ENCODE measurements at places on chromosomes 6 and 20. TPM values are rescaled to one million over a fixed set of nuclear protein-coding genes. Genes with fewer than 3 reads are reported as not detected.

GRCh38 chr6:11072101-11072500 is 21.5 kb upstream of the SMIM13 start:
- no peak for DNase-seq
- H3K36me3 ChIP-seq: no peaks in the 10 kb centered on the region
- no peaks in the 10 kb centered on the region for H3K27me3 ChIP-seq
- no peak overlapping the region for H3K4me3 ChIP-seq
- no peaks in the 10 kb centered on the region for H3K4me1 ChIP-seq
- H3K27ac ChIP-seq: no peak overlapping the region

GRCh38 chr6:136471372-136471771 is 78.8 kb downstream of the MAP7 start:
- no peak overlapping the region for H3K4me3 ChIP-seq
- no peaks in the 10 kb centered on the region for H3K4me1 ChIP-seq
- H3K36me3 ChIP-seq: no peaks in the 10 kb centered on the region
- H3K27me3 ChIP-seq: no peaks in the 10 kb centered on the region

Gene PRDM13
- not detected for total RNA-seq

DNA sequence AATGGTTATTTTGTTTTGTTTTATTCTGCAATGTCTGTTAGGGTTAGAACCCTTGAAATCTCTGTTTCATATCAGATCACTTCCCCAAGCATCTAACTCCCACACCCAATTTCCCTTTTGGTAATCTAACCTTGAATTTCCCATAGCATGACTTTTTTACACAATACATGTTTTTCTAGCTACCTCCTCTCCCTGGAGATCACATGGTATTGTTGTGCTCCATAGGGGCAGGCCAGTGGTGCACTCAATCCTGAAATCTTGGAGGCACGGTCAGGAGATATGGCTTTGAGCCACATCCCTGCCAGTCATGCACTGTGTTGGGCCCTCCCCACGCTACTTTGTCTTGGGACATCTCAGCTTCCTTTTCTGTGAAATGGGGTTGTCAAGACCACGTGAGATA is 36.7 kb upstream of the NNAT start:
- no peak overlapping the region for H3K27ac ChIP-seq
- no peaks in the 10 kb centered on the region for H3K27me3 ChIP-seq
- DNase-seq: no peak
- no peaks in the 10 kb centered on the region for H3K4me1 ChIP-seq
- H3K36me3 ChIP-seq: no peaks in the 10 kb centered on the region
- H3K4me3 ChIP-seq: no peak overlapping the region

DNA sequence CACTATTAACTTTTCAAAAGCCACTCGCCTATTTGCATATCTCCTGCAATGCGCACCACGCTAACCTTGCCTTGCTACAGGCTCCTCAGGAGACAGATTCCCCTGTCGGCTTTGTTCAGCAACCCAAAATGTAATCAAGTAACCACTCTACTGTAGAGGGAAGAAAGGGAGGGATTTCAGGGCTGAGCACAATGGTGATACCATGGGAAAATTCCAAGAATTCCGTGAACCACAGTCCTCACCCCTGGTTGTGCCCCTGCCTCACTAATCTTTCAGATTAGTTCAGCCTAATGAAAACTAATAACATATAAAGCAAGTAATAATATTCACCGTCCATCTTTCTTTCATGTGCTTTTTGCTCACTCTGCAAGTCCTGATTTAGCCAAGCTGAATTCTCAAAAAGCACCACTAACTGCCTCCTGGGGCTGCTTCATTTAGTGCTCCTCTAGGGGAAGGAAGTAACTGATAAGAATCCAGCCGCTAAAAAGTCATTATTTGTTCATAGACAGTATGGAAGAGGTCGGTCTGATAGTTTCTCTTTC is 6.6 kb downstream of the CITED2 start:
- no peak overlapping the region for H3K4me3 ChIP-seq
- H3K27ac ChIP-seq: no peak overlapping the region
- no peaks in the 10 kb centered on the region for H3K27me3 ChIP-seq
- H3K36me3 ChIP-seq: peaks cover 20% of the 10 kb centered on the region
- DNase-seq: no peak
- peaks cover 29% of the 10 kb centered on the region for H3K4me1 ChIP-seq

- no peak overlapping the region for H3K4me3 ChIP-seq
- no peaks in the 10 kb centered on the region for H3K36me3 ChIP-seq
- no peak for DNase-seq
- H3K27me3 ChIP-seq: no peaks in the 10 kb centered on the region
- H3K27ac ChIP-seq: no peak overlapping the region
Observed at GRCh38 chr6:95318137-95318536, 259.2 kb upstream of the MANEA start.

DNA sequence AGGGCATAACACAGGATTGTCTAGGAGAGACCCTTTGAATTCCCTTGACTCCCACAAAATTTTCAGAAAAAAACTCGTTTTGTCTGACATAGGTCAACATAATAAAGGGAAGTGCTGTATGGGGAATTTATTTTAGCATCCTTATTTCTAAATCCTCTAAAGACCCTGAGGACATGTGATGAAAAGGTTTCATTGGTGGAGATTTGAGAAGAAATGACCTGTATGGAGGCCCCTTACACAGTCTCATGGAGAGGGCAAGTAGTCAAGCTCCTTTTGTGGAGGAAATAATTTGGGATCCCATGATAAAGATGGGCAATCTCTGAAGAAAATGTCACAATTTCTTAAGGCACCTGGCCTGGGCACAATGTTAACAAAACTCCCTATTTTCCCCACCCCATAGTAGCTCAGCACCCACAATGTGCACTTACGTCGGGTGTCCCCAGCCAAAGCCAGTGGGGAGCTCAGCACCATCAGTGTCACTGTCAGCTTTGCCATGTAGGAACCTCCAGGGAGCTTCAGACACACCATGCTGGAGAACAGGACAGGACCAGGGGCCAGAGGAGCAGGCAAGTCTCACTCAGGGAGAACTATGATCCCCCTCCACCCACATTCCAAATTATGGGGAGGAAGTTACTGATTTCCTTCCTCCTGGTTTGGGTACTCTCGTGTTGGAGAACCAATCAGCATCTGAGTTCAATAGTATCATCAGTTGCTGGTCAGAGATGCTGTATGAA is at the start of gene HLA-DRB5:
Gene HLA-DRB5 (minus strand): TSS at position 591 of the 734 bp plus-strand sequence. CDS start 63 bp downstream, at position 528.
- H3K27me3 ChIP-seq: no peaks in the 10 kb centered on the region
- no peak within 1 kb of the TSS for H3K27ac ChIP-seq
- H3K4me3 ChIP-seq: peak within 1 kb of the TSS; percentile 27
- no peaks in the 10 kb centered on the region for H3K36me3 ChIP-seq
- no peaks in the 10 kb centered on the region for H3K4me1 ChIP-seq
- no peak for DNase-seq

DNA sequence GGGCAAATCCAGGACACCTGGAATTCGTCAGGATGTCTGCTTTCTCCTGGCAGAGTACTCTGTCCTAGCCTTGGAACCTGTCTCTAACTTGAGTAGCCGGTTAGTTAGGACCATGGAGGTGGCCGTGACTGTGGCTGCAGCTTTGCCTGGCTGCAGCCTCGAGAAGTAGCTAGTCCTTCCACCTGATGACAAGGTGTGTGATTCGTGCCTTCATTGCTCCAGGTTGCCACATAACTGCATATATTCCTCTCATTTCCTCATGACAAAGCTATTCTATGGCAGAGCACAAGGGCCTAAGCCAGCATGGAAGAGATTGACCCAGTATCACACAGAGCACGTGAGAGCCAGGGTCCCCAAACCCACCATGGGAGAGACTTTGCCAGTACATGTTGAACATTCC is 39.8 kb upstream of the KIF25 start:
- H3K27ac ChIP-seq: no peak overlapping the region
- no peaks in the 10 kb centered on the region for H3K4me1 ChIP-seq
- no peak for DNase-seq
- H3K27me3 ChIP-seq: no peaks in the 10 kb centered on the region
- H3K4me3 ChIP-seq: no peak overlapping the region

- no peak overlapping the region for H3K4me3 ChIP-seq
- peak overlapping the region; percentile 38 for H3K27ac ChIP-seq
- no peak for DNase-seq
- H3K27me3 ChIP-seq: no peaks in the 10 kb centered on the region
Observed at GRCh38 chr6:52597738-52598122, 20.9 kb upstream of the TRAM2 start.

- H3K27me3 ChIP-seq: no peaks in the 10 kb centered on the region
- peaks cover 34% of the 10 kb centered on the region for H3K4me1 ChIP-seq
- no peak for DNase-seq
- H3K4me3 ChIP-seq: peak overlapping the region; percentile 83
- peak overlapping the region; percentile 95 for H3K27ac ChIP-seq
Observed at GRCh38 chr6:121437851-121438651, 2.6 kb downstream of the GJA1 start.

Gene ECT2L
- total RNA-seq: 3.5 TPM

DNA sequence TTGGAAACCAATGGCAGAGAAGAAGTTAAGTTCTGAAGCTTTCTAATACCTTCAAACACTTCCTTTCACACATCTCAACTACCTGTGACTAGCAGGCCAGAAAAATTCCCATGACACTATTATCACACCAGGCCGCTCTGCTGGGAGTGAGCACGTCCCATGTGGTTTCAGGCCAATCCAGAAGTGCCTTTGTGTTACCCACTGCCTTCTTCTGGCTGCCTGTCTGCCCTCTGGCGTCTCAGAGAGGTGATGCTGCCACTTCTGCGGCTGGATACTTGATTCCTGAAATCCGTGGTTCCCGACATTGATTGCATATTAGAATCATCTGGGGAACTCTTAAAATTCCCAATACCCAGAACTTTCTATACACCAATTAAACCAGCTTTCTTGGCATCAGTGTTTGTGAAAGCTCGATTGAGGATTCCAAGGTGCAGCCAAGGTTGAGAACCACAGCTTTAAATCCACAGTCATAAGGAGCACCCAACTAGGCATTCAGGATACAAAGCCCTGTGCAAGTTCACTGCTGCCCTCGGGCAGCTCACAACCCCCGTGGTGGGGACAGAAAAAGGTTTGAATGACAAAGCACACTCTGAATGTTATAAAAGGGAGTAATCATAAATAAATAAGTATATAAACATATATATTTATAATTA is 65.6 kb downstream of the STMND1 start:
- H3K4me1 ChIP-seq: peaks cover 8% of the 10 kb centered on the region
- no peaks in the 10 kb centered on the region for H3K36me3 ChIP-seq
- H3K4me3 ChIP-seq: no peak overlapping the region
- no peak for DNase-seq

Gene C2
- total RNA-seq: 19.9 TPM

- H3K27ac ChIP-seq: peak overlapping the region; percentile 5
- no peak overlapping the region for H3K4me3 ChIP-seq
- DNase-seq: peak; percentile 91
Observed at GRCh38 chr6:16332175-16332542, 93.8 kb downstream of the GMPR start.

Gene FRS3
- total RNA-seq: 2.6 TPM

DNA sequence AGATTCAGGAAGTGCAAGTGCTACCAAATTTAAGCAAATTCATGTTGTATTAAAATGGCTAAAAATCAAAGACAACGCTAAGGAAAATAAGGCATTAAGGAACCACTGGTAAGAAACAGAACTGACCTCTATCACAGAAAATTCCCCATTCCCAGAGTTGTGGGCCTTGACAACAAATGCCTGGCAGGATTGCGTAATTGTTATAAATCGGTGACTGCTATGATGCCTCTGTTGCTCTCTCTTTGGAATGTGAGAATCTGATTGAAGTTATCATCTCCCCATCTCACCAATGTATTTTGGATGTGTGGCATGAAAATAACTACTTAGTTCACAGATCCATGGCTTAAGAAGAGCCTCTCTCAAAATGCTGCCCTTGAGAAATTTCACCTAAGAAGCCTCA is 257.3 kb downstream of the OGFRL1 start:
- no peak overlapping the region for H3K4me3 ChIP-seq
- no peaks in the 10 kb centered on the region for H3K27me3 ChIP-seq
- H3K4me1 ChIP-seq: no peaks in the 10 kb centered on the region
- DNase-seq: no peak

Gene BHLHE23
- not detected for total RNA-seq

Gene VGLL2
- total RNA-seq: not detected

Gene PTGIS
- 169 TPM for total RNA-seq

- H3K27me3 ChIP-seq: no peaks in the 10 kb centered on the region
- no peak overlapping the region for H3K4me3 ChIP-seq
- no peaks in the 10 kb centered on the region for H3K4me1 ChIP-seq
- DNase-seq: no peak
- no peak overlapping the region for H3K27ac ChIP-seq
- H3K36me3 ChIP-seq: no peaks in the 10 kb centered on the region
Observed at GRCh38 chr6:3794092-3794491, 42.6 kb upstream of the PXDC1 start.

GRCh38 chr20:49560186-49560585 is 7.8 kb downstream of the PTGIS start:
- no peaks in the 10 kb centered on the region for H3K27me3 ChIP-seq
- peak overlapping the region; percentile 81 for H3K27ac ChIP-seq
- H3K4me3 ChIP-seq: no peak overlapping the region
- peaks cover 25% of the 10 kb centered on the region for H3K4me1 ChIP-seq
- DNase-seq: no peak

Gene CRISP3
- not detected for total RNA-seq

GRCh38 chr6:165737396-165737795 is 74.4 kb upstream of the PDE10A start:
- DNase-seq: no peak
- H3K27ac ChIP-seq: no peak overlapping the region
- no peaks in the 10 kb centered on the region for H3K36me3 ChIP-seq
- no peaks in the 10 kb centered on the region for H3K4me1 ChIP-seq
- H3K27me3 ChIP-seq: no peaks in the 10 kb centered on the region

DNA sequence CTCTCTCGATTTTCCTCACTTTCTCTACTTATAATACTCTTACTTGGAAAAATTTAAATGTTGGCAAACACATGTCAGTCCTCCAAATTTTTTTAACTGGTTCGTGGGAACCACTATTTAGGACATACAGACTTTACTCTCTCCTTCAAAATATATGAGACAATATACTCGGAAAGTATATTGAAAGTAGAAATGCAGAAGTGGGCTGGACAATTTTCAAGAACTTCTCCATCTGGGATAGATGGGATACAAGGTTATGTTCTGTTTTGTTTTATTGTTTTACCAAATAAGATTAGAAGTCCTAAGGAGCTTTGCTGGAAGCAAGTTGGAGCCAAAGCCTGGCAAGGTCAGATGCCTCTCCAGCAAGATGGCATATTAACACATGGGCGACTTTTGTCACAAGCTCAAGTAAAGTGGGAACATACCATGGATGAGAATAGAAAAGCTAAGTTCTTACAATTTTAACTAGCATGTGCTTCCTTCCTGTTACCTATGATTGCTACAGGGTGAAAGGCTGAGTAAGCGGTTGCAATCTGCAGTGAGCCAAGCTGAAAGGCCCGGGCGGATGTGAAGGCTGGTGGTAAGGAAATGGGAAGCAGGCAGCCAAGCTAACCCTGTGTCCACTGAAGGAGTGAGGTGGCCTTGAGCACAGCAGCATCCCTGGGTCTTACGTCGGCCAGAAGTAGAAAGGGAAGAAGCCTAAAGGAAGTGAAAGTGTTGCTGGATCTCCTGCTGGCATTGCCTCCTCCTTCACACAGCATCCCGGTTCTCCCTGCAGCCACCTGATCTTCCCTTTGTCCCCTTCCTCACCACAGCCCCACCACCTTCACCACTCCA is 7.1 kb downstream of the MAP3K5 start:
- DNase-seq: peak; percentile 75
- no peaks in the 10 kb centered on the region for H3K4me1 ChIP-seq
- no peaks in the 10 kb centered on the region for H3K36me3 ChIP-seq
- H3K27ac ChIP-seq: no peak overlapping the region

GRCh38 chr20:51484831-51485230 is 57.7 kb downstream of the NFATC2 start:
- H3K4me1 ChIP-seq: no peaks in the 10 kb centered on the region
- H3K36me3 ChIP-seq: no peaks in the 10 kb centered on the region
- no peak for DNase-seq
- H3K27me3 ChIP-seq: no peaks in the 10 kb centered on the region
- H3K27ac ChIP-seq: no peak overlapping the region
- no peak overlapping the region for H3K4me3 ChIP-seq

Gene PPP1R10
- 20.6 TPM for total RNA-seq

Gene C6orf141
- 0.75 TPM for total RNA-seq
